ENCODE measurements at places on chromosomes 7 and 10.

DNA sequence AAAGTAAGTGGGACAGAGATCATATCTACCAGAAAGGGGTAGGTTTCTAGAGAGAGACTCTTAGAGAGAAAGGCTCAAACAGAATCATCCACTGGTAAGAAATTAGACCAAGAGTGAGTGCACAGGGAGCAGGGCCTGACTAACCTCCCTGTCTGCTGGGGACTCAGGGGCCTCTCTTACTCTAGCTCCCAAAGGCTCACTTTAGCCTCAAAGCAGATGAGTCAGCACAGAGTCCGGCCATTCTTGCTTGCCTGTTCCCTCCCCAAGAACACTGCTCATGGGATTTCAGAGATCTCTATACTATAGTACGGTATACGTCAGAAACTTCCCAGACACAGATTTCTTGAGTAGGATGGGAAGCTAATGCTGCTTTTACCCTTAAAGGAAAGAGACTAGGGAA, 32.7 kb downstream of the RBM28 start:
- H3K4me1 ChIP-seq: no peaks in the 10 kb centered on the region
- no peak for DNase-seq
- no peaks in the 10 kb centered on the region for H3K27me3 ChIP-seq
- no peak overlapping the region for H3K4me3 ChIP-seq

DNA sequence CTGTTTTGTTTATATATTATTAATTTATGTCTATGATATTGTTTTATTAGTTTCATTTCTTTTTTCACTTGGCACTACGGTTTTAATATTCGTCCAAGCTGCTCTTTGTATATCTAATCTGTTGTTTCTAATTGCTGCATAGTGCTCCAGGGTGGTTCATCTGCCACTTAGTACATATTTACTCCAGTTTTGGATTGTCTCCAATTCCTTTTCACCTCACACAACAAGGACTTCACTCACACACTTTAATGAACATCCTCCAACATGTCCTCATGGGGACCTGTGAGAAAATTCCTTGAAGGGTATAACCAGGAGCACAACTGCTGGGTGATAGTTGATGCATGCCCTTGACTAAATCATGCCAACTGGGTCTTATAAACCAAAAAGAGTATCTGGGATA, 14.1 kb upstream of the NOC3L start:
- H3K36me3 ChIP-seq: no peaks in the 10 kb centered on the region
- H3K27me3 ChIP-seq: peaks cover 26% of the 10 kb centered on the region
- no peak for DNase-seq
- H3K4me3 ChIP-seq: no peak overlapping the region
- no peak overlapping the region for H3K27ac ChIP-seq

GRCh38 chr7:82442492-82443035, 1.0 kb downstream of the CACNA2D1 start:
- H3K36me3 ChIP-seq: no peaks in the 10 kb centered on the region
- peak overlapping the region; percentile 80 for H3K4me3 ChIP-seq

GRCh38 chr10:42609872-42610271, 28.5 kb downstream of the ZNF33B start:
- H3K4me1 ChIP-seq: no peaks in the 10 kb centered on the region
- DNase-seq: no peak
- H3K27ac ChIP-seq: no peak overlapping the region
- H3K27me3 ChIP-seq: no peaks in the 10 kb centered on the region
- H3K4me3 ChIP-seq: no peak overlapping the region

Measured in mesothelial cell of epicardium (in vitro differentiated cells).